Anterior cingulate cortex (tissue), 58 donors: ENCODE measurements at places on chromosomes 12 and 14.

GRCh38 chr14:24058951-24059475 is 7.2 kb downstream of the CARMIL3 start:
- no peak for DNase-seq

DNA sequence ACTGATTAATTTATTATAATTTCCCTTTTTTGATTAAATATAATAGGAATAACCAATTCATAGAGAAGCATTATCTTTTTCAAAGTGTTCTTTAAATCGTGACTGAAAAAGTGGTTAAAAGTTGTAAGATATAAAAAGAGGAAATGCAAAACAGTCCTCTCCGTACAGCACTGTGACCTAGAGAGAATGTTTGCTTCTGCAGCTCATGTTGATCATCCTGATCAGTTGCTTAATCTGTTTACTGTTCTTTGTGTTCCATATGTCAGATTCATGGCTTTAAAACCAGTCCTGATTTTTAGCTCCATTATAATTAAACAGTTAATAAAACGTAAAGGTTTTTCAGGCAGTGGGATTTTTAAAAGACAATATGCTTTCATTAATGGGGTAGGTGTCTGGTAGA is 4.7 kb downstream of the TTC8 start:
- DNase-seq, result no peak

DNA sequence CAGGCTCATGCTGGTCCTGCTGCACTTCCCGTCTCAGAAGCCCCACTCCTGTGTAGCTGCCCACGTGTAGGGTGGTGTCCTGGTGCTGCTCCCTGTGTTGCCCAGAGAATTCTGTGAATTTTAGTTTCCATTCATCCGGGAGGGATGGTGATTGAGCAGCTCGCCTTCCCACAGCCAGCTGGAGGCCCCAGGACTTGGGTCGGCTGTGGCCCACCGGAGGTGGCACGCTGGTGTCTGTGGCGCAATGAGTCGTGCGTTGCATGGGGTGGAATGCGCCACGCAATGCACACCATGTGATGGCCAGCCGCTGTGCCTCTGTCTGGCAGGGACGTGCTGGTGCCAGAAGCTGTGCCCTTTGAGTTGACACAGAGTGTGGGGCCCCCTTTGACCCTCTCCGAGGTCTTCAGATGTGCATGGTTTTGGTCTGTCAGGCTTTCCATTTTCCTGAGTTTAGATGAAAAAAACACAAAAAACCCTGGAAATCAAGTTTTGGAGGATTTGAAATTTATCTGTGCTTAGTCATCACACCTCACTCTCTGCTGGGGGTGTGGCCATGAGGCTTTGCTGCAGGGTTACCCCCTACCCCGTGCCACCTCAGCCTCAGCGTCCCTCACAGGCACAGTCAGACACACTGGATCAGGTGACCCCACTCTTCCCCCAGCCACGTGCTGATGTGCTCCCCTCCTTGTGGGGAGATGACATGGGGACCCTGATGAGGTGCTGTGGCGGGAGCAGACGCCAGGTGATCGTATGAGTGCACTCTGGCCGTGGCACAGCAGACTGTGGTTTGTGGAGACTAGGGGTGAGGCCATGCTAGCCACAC is 64.6 kb downstream of the EP400 start:
- no peak for DNase-seq

- no peak for DNase-seq
These were observed 27.7 kb upstream of the PEX5 start for GRCh38 chr12:7161811-7162210.

DNA sequence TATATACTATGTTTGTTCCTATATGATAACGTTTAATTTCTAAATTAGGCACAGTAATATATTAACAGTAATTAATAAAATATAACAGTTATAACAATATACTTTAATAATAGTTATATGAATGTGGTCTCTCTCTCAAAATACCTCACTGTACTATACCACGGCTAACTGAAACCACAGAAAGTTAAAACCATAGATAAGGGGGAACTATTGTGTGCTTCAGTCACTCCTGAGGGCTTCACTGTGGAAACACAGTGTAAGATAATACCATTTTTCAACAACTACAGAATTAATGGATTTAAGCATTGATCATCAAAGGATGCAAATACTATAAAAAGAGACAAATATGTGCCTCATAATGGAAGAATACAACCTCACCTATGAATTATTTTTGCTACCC is 266.4 kb upstream of the RGS6 start:
- DNase-seq, result no peak

DNA sequence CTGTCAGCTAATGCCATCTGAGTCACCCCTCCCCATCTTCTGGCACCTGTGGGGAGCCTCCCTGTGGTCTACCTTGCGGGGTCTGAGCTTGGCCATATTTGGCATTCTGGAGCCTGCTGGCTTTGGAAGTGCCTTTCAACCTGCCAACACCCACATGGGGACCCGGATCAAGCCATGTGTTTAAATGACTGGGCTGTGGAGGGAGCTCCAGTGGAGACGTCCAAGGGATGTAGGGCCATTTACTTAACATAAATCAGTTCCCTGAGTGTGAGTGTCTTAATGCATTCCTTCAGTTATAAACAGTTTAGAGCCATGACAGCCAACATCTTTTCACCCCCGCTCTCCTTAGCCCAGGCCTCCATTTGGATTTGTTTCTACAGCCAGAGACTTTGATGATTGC is 22.0 kb downstream of the CACNA1C start:
- DNase-seq, result no peak

DNA sequence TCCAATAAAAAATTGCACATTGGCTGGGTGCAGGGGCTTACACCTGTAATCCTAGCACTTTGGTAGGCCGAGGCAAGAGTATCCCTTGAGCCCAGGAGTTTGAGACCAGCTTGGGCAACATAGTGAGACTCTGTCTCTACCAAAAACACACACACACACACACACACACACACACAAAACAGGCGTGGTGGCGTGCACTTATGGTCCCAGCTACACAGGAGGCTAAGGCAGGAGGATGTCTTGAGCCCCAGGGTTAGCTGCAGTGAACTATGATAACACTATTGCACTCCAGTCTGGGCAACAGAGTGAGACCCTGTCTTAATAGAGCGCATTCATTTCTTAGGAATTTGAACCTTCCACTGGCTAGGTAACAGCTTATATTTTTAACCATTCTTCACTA is 42.9 kb upstream of the BICD1 start:
- no peak for DNase-seq

- no peak for DNase-seq
These were observed 40.3 kb downstream of the SUSD6 start for GRCh38 chr14:69651664-69652063.
